Stimulated activated CD4-positive, alpha-beta T cell treated with anti-CD3 and anti-CD28 coated beads, TNF-alpha, amount 100 ng/mL, for 4 hours (primary cell): ENCODE measurements at places on chromosomes 5 and 9.

DNA sequence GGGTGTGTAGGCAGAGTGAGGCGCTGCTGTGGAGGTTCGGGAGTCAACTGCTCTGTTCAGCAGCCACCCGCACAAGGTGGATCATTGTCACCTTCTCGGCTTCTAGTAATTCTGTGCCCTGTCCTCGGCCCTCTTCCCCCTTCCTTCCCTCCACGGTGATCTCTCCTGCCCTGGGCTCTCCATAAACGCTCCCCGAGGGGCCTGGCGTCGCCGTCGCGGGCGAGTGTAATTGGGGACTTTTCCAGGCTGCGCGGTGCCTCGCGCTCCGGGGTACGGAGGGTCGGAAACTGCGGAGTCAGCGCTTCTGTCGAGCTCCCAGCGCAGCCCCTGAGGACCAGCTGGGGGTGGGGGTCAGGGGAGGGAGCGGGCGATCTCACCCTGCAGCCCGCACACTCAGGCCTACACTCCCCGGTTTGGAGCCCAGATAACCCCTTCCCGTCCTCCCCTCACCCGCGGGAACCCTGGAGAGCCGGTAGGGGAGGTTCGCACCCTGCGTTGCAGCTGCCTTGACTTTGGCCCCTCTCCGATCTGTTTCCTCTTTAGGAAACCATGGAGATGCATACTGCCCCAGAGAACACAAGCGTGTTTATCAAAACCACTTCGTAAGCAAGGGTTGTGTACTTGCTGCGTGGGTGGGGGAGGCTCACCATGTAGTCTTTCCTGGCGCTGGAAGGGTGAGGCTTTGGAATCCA lies 188.3 kb upstream of the ZNF618 start:
- DNase-seq: no peak

DNA sequence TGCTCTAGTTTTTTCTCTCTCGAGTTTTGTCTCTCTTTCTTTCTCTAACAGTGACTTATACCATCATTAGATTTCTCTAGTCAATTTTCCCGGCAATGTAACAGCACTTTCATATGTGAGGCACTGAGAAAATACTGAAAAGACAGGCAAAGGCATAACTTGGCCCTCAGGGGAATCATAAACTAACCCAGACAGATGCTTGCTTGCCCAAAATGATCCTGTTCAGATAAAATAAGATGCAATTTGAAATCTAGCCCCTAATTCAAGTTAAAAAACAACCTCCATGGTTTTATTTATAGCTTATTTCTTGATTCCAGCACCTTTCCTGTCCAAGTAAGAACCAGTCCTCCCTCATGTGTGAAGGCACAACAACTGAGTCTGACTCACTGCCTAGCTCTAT lies 294.6 kb downstream of the GAS1 start:
- no peak for DNase-seq

DNA sequence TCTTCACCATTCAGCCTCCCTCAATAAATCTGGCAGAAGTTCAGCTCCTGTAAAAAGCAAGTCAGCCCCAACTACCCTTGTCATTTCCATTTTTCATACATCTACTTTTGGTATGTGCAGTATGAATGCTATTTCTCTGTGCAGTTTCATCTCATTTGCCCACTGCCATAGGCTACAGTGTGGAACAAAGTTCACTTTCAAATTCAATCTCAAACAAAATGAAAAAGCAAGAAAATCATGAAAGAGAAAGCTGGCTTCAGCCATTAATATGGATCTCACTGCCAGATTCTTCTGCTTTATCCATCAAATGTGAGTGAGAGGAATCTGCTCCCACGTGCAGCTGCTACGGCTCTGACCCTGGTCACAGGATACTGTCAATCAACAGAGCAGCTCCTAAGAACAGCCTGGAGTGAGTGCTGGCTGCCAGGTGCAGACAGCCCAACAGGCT lies 494.2 kb downstream of the ZNF608 start:
- DNase-seq: no peak

DNA sequence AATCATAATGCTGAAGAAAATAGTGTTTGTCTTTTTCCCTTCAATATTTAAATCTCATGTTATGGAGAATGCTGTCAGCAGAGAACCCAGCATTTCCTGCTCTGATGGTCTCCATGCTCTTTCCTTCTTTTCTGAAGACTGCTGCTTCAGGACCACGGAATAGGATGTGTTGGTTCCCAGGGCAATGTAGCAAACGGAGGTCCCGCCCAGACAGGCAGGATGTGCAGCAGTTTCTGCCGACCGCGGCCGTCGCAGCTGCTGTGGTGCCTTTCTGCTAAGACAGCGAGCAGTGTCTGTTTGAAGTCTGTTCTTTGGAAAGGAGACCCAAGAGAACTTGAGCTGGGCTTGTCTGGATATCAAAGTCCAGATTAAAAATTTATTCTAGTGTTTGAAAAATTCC lies 654.3 kb downstream of the CCDC171 start:
- DNase-seq: no peak

DNA sequence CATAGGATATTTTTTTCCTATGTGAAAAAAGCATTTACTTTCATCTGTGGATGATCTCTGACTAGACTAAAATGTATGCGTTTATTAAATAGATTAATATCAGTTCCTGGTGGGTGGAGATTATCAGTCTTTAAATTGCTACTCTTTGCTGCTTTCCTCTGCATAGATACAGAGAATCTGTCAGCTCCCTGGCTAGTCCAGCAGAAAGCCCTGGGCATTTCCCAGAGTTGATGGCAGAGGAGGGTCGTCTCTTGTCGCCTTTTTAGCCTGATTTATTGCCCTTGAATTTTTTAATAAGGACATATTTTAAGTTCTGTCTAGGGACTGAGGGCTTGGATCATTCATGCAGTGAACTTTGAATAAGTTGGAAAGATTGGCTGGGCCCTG lies 165.5 kb downstream of the CD180 start:
- no peak for DNase-seq

DNA sequence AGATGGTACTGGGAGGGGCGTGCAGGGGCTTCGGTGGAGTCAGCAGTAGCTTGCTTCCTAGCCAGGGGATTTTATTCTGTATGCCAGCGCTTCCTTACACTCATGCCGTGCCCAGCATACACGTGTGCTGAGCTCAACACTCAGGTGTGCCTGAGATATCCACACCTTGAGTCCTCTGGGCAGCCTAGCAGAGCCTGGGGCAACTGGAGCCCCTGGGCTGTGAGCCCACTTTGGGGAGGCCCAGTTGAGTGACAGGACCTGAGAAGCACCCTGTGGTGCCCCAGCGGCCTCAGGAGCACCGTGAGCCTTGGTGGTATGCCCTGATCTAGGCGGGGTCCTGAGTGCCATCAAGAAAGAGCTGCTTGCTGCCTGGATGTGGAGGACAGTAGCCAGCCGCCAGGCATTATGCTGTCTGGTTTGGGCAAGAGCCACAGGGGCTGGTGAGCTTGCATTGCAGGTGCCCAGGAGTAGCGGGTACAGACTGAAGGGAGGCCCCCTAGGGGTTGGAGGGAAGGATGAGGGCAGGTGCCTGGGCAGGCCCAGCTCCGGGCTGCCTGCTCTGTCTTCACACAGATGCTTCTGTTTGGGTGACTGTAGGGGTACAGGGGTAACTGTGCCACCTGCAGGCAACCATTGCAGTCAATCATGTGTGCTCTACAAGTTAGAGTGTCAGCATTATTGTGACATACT lies 42.9 kb downstream of the BNIP1 start:
- DNase-seq: no peak

DNA sequence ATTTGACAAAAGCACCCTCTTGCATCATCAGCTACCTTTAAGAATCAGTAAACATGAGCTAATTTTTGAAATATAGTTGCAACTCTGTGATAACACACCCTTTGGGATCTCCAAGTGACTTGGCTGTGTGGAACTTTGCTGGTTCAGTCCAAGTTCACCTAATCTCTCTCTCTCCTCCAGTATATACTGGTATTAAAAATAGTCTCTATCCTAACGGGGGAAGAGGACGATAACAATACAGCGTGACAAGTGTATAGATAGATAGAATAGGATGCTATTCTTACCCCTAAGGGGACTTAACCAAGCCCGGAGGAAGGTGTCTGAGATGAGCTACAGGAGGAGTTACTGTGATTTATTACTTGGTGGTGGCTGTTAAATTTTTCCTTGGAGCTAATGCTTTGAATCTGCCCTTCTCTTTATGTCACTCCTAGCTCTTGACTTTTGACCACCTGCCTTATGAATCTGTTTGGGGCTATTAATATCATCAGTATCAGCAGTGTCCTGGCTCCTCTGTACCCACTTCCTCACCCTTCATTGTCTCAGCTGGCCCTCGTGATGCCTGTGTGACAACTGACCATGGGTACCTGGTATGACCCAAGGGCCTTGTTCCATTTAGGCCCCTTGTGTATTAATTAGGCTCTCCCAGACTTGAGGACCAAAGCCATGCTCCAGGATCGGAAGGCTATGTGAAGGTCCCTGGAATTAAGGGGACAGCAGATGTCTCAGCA lies 223.9 kb downstream of the SREK1 start:
- no peak for DNase-seq

DNA sequence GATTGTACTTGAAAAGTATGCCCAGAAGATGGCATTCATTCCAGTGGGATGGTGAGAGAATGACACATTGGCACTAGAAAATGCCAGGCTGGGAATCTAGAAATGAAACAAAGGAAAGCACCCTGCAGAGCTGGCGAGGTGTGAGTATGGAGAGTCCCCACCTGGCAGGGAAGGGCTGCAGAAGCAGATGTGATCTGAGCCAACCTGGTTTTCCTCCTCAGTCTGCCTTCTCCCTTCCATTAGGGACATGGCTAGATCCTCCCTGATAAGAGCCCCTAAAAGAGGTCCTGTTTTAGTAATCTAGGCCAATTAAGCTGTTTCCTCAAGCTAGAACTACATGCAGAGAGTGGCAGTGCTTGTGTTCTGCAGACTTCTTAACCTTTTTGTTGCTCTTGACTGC lies 24.7 kb upstream of the TNFSF15 start:
- DNase-seq: no peak

DNA sequence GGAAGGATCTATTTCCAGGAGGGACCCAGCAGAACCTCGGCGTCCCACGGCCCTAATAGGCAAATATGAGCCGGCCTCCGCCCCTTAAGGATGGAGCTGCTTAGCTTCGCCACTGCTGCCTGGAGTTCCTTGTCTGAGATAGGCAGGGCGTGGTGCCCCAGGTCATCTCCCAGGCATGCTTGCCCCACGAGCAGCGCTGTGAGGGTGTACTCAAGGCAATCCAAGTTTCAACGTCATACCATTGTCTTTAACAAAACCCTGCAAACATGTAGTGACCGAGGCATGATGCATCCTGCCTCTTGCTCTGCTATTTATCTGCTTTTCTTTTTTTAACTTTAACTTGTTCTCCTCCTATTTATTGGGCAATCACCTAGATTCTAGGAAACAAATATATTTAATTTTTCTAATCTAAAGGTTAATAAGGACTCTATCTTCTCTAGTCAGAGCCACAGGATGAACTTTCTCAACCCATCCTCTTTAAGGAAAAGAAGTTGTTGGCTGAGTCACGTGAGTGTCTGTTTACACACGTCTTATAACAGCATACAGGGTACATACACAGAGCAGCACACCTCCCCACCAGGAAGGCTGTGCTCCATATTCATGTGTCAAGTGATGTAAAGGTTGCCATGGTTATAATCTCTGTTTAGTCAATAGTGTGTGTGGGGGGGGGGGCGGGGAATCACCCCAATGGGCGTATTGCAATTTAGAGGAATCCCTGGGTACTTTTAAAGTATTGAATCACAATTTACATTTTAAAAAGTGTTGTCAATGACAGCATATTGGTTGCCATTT lies 27.3 kb upstream of the ZSWIM6 start:
- no peak for DNase-seq

DNA sequence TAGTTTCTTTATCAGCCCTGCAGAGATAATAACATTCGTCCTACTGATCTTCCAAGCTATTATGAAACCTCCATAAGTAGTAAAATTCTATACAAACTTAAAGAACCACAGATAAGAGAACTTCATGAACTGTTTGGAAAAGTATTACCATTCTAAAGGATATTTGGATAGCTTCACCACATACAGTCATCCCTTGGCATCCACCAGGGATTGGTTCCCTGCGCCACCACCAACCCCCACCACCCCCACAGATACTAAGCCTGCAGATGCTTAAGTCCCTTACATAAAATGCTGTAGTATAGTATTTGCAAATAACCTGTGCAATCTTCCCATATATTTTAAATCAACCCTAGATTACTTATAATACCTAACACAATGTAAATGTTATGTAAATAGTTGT lies 61.4 kb upstream of the SHISAL2B start:
- DNase-seq: no peak

DNA sequence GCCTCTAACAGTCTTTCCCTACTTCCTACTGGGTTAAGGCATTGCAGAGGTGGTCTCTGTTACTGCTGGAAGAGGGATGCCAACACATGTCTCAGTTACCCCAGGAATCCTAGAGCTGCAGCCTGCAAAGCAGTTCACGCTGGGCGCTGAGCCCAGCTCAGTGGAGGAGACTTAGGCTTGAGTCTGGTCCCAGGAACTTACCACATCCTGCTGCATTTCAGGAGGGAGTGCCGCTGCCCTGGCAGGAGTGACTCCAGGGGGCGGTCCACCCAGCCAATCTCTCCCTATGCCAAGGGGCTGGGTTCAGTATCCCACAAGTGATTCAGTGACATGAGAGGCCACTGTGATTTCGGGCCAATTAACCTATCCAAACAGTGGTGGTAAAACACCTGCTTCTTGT lies 7.6 kb downstream of the TTC16 start:
- no peak for DNase-seq

DNA sequence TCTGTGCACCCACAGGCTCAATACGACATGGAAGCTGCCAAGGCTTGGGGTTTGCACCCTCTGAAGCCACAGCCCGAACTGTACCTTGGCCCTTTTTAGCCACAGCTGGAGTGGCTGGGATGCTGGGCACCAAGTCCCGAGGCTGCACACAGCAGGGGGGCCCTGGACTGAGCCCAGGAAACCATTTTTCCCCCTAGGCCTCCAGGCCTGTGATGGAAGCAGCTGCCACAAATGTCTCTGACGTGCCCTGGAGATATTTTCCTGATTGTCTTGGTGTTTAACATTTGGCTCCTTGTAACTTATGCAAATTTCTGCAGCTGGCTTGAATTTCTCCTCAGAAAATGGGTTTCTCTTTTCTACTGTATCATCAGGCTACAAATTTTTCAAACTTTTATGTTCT lies 82.3 kb upstream of the LPAR1 start:
- no peak for DNase-seq

GRCh38 chr9:105157171-105157583 lies 87.3 kb upstream of the SLC44A1 start:
- DNase-seq: no peak

- DNase-seq: no peak
These were observed 25.8 kb downstream of the DDX46 start for GRCh38 chr5:134784241-134784920.
